ENCODE measurements at places on chromosomes 4 and X.

DNA sequence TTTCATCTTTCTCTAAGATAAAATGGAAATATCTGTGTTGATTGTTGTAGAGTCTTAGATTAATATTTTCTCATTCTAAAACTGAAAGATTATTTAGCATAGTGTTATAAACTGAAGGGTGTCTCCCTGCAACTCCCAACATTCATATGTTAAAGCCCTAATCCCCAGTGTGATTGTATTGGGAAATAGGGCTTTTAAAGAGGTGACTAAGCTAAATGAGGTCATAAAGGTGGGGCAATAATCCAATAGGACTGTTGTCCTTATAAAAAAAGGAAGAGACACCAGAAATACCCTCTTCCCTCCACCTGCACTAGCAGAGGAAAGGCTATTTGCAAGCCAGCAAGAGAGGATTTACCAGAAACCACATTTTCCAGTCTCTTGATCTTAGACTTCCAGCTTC lies 1626.4 kb downstream of the C4orf33 start:
- no peak for DNase-seq

DNA sequence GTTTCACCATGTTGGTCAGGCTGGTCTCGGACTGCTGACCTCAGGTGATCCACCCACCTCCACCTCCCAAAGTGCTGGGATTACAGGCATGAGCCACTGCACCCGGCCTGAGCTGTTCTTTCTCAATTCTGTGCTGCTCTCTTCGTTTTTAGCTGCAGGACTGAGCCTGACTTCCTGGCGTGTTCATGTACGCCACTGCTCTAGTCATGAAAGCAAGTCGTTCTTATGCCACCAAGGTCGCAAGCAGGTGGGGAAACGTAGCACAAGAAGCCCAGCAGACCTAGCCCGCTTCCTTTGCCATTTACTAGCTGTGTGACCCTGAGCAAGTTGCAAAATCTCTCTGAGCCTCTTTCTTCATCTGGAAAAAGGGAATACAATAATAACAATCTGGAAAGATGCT lies 43.4 kb downstream of the MED28 start:
- DNase-seq, result no peak

- no peak for DNase-seq
These were observed 139.6 kb downstream of the DCLK2 start for GRCh38 chr4:150217808-150218207.

GRCh38 chr4:8778291-8778690 lies 93.3 kb downstream of the HMX1 start:
- DNase-seq, result no peak

GRCh38 chr4:4881432-4881831 lies 22.0 kb downstream of the MSX1 start:
- no peak for DNase-seq

- no peak for DNase-seq
These were observed 890.6 kb downstream of the STPG2 start for GRCh38 chr4:97252615-97253154.

- DNase-seq, result no peak
These were observed 75.3 kb downstream of the RAPGEF2 start for GRCh38 chr4:159178151-159178546.
